ENCODE measurements at places on chromosomes 12 and 14. TPM values are rescaled to one million over a fixed set of nuclear protein-coding genes. Genes with fewer than 3 reads are reported as not detected.

PIANP gene
- not detected for total RNA-seq

ADGRD1 gene
- 0.23 TPM for total RNA-seq

SPX gene
- total RNA-seq = 0.64 TPM

COCH gene
- 5.0 TPM for total RNA-seq

TEDC1 gene
- total RNA-seq = 40.6 TPM

NXPH4 gene
- 0.68 TPM for total RNA-seq

ABHD12B gene
- total RNA-seq = not detected

FAM186B gene
- total RNA-seq = not detected

TBX3 gene
- not detected for total RNA-seq

C14orf39 gene
- total RNA-seq = not detected

TMEM30B gene
- total RNA-seq = 0.70 TPM

BHLHE41 gene
- total RNA-seq = not detected

SPRYD3 gene
- total RNA-seq = 27.8 TPM

OR4N2 gene
- total RNA-seq = not detected

GDF3 gene
- not detected for total RNA-seq

DAO gene
- not detected for total RNA-seq

RAD51AP1 gene
- total RNA-seq = 54.4 TPM

GRIP1 gene
- 1.9 TPM for total RNA-seq

PAN2 gene
- total RNA-seq = 72.5 TPM

SLC7A7 gene
- 0.16 TPM for total RNA-seq

A2ML1 gene
- total RNA-seq = not detected

RAB5B gene
- 55.6 TPM for total RNA-seq

ACVR1B gene
- 4.3 TPM for total RNA-seq

FBRSL1 gene
- 48.6 TPM for total RNA-seq

NABP2 gene
- total RNA-seq = 80.6 TPM

CCDC196 gene
- total RNA-seq = not detected

GOLGA3 gene
- total RNA-seq = 60.0 TPM

Measured in activated CD8-positive, alpha-beta memory T cell treated with anti-CD3 and anti-CD28 coated beads, Interleukin-2, amount 10 ng/mL, durations not matched to agents 7 days and 5 days (primary cell).